ENCODE measurements at places on chromosomes 13 and 19. TPM values are rescaled to one million over a fixed set of nuclear protein-coding genes. Genes with fewer than 3 reads are reported as not detected.

Gene ANKRD10
- total RNA-seq = 105 TPM

Gene U2AF2
- 87.6 TPM for total RNA-seq

Gene MRPS31
- 13.9 TPM for total RNA-seq

Gene AP1M2
- 0.19 TPM for total RNA-seq

Gene LONP1
- 59.6 TPM for total RNA-seq

Gene CD37
- total RNA-seq = not detected

Gene UNC13A
- 10.2 TPM for total RNA-seq

Gene COMP
- 8.7 TPM for total RNA-seq

Gene FFAR1
- not detected for total RNA-seq

Gene NLRP9
- total RNA-seq = not detected

Gene CPB2
- not detected for total RNA-seq

Gene ZNF837
- total RNA-seq = 1.1 TPM

Data from aortic smooth muscle cell (primary cell).